ENCODE measurements at places on chromosomes 5 and 9.
A peak's percentile ranks its signal among the peaks of the same experiment; 100 is the strongest.

- DNase-seq: no peak
- no peaks in the 10 kb centered on the region for H3K4me1 ChIP-seq
- no peaks in the 10 kb centered on the region for H3K36me3 ChIP-seq
These were observed 444.7 kb downstream of the HINT1 start for GRCh38 chr5:130720355-130720754.

GRCh38 chr9:108720191-108720642 lies 135.6 kb downstream of the ACTL7B start:
- H3K4me3 ChIP-seq: no peak overlapping the region
- no peaks in the 10 kb centered on the region for H3K4me1 ChIP-seq
- DNase-seq: no peak
- H3K36me3 ChIP-seq: no peaks in the 10 kb centered on the region
- no peaks in the 10 kb centered on the region for H3K27me3 ChIP-seq
- H3K27ac ChIP-seq: no peak overlapping the region

DNA sequence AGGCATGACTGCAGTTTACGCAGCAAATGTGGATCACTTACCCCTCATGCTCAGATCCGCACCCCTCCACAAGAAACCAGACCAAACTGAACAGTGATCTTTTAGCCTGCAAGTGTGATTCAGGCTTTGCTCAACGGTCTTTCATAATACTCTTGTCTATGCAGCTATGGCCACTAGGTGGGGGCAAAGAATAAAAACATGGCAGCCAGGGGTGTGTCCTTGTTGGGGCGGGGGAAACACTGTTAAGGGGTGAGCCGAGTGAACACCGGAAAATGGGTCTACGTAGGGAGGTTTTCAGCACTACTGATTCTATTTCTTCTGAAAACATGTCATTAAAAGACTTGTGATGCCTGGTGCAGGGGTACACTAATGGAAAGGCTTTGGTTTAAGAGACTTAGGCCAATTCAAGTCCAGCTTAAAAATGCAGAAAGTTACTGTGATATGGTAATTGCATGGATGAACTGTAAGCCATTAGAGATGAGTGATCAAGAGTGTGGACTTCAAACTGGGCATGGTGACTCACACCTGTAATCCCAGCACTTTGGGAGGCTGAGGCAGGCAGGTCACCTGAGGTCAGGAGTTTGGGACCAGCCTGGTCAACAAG lies 49.9 kb upstream of the GPR151 start:
- no peak overlapping the region for H3K27ac ChIP-seq
- no peaks in the 10 kb centered on the region for H3K4me1 ChIP-seq
- DNase-seq: peak; percentile 29
- H3K27me3 ChIP-seq: no peaks in the 10 kb centered on the region

DNA sequence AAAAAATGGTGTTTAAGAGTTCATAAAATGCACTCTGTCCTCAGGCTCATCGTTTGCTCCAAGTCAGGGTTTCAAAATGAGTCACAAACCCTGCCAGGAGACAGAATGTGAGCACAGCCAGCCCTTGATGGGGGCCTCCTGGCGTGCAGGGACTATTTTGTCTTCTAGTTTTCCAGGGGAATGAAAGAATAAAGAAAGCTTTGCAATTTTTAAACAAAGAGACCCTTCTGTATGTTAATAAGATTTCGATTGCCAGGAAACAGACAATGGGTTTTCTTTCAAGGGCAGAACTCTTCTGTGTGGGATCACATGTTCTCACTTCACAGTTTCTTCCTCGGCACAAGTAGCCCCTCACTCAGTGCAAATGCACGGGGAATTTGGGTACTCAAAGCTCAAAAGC lies 121.4 kb upstream of the C6 start:
- no peak overlapping the region for H3K4me3 ChIP-seq
- H3K27ac ChIP-seq: no peak overlapping the region
- no peaks in the 10 kb centered on the region for H3K36me3 ChIP-seq
- H3K4me1 ChIP-seq: no peaks in the 10 kb centered on the region
- no peaks in the 10 kb centered on the region for H3K27me3 ChIP-seq

DNA sequence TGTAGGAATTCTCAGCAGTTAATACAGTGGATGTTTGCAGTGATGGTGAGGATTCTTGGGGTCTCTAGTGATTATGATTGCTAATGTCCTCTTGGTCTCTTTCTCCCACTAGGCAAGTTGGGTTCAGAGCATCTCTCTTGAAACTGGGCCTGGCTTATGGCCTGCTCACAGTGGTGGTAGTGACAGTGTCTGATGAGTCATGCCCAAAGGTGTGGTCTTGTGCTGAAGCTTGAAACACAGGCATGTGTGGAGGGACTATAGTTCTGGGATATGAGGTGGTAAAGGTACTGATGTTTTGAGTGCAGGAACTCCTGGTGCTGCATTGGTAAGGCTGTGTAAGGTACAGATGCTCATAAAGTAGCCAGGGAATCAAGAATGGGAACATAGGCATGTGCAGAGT lies 231.1 kb downstream of the FAM170A start:
- no peak overlapping the region for H3K27ac ChIP-seq
- no peaks in the 10 kb centered on the region for H3K36me3 ChIP-seq
- H3K4me1 ChIP-seq: no peaks in the 10 kb centered on the region
- no peaks in the 10 kb centered on the region for H3K27me3 ChIP-seq

DNA sequence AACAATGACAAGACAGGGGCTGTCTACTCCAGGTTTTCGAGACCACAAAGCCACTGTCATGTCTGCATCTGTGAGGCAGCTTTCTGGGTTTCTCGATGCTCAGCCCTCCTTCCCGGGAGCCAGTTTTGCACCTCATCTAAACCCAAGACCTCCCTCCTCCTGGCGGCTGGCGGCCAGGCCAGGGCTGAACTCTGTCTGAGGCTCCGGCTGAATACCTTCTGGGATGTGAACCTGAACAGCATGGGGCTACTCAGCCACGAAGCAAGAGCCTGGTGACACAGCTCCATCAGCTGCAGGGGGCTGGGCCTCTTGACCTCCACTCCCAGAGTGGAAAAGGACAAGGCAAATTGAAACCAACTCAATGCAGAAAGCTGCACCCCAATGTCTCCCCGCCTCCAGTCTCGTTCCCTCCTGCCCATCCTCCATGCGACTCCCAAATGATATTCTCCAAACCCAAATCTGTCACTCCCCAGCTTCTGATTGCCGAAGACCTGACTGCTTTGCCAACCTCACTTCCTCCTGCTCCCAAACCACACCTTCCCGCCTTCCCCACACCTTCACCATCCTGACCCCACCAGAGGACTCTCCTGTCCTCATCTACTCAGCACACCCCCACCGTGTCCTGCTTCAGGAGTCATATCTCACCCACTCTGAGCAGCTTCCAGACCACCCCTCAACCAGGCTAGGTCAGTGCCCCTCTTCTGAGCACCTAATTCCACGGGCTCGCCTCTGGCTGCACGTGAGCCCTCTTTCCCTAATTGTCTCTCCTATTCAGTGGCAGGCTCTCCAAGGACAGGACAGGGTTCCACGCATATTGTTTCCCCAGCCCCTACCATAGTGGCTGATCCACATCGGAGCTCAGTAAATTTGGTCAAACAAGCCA lies 4.5 kb downstream of the ANKS6 start:
- no peak overlapping the region for H3K4me3 ChIP-seq
- H3K36me3 ChIP-seq: no peaks in the 10 kb centered on the region
- H3K4me1 ChIP-seq: peaks cover 16% of the 10 kb centered on the region
- H3K27ac ChIP-seq: no peak overlapping the region

GRCh38 chr5:160434022-160434531 lies 12.4 kb downstream of the PTTG1 start:
- DNase-seq: no peak
- no peaks in the 10 kb centered on the region for H3K27me3 ChIP-seq
- H3K27ac ChIP-seq: no peak overlapping the region
- H3K4me1 ChIP-seq: peaks cover 10% of the 10 kb centered on the region
- H3K36me3 ChIP-seq: no peaks in the 10 kb centered on the region

DNA sequence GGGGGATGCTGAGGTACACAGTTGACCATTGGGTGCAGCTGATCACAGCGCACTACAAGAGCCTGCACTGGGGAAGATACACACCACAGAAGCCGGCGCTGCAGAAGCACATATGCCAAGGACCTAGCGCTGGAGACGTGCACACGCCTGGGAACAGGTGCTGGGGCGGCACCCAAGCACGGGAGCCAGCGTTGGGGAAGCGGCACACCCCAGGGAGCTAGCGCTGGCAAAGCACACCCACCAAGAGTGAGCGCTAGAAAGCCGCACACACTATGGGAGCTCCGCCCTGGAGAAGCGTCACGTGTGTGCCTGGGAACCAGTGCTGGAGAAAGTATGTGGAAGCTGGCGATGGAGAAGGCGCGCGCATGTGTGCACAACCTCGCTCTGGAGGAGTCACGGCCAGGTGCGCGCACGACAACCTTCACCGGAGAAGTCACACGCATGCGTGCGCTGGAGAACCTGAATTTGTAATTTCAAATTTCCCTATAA lies 4.5 kb downstream of the FANCC start:
- no peak overlapping the region for H3K4me3 ChIP-seq
- no peaks in the 10 kb centered on the region for H3K27me3 ChIP-seq
- H3K27ac ChIP-seq: no peak overlapping the region
- no peaks in the 10 kb centered on the region for H3K36me3 ChIP-seq
- no peak for DNase-seq
- H3K4me1 ChIP-seq: no peaks in the 10 kb centered on the region

GRCh38 chr9:5629312-5630080 lies 589 bp downstream of the RIC1 start:
- H3K27me3 ChIP-seq: no peaks in the 10 kb centered on the region
- H3K4me1 ChIP-seq: peaks cover 27% of the 10 kb centered on the region
- peak overlapping the region; percentile 99 for H3K4me3 ChIP-seq
- no peaks in the 10 kb centered on the region for H3K36me3 ChIP-seq

- no peak overlapping the region for H3K27ac ChIP-seq
- no peaks in the 10 kb centered on the region for H3K27me3 ChIP-seq
- no peaks in the 10 kb centered on the region for H3K36me3 ChIP-seq
- peaks cover 5% of the 10 kb centered on the region for H3K4me1 ChIP-seq
These were observed 40.2 kb downstream of the TRIO start for GRCh38 chr5:14183187-14183939.

DNA sequence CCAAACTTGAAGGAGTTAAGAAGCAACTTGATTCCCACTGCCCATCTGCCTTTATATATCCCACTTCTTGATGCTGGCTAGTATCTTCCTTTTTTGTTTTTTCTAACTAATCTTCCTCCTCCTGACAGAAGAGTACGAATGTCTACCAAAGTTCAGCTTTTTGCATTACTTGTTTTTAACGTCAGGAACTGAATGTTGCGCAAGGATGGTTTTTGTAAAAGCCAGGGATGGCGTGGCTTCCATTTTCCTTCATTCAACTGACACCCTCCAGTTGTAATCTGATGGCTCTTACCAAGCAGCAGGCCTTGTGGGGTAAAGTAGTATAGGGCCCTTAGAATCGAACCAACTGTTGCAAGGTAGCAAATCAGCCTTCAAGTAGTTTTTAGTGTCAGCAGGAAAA lies 70.8 kb upstream of the GPR151 start:
- no peaks in the 10 kb centered on the region for H3K4me1 ChIP-seq
- peaks cover 17% of the 10 kb centered on the region for H3K36me3 ChIP-seq
- no peaks in the 10 kb centered on the region for H3K27me3 ChIP-seq
- DNase-seq: no peak
- H3K4me3 ChIP-seq: no peak overlapping the region

DNA sequence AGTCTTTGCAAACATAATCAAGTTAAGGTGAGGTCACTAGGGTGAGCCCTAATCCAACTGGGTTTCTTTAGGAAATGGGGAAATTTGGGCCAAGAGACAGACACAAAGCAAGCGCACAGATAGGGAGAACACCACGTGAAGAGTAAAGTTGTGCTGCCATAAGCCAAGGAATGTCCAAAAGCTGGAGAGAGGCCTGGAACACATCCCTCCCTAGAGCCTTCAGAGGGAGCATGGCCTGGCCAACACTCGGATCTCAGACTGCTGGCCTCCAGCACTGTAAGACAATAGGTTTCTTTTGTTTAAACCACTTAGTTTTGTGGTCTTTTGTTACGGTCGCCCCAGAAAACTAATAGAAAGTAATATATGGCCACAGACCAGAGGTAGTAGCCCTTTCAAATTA lies 8.1 kb upstream of the ROR2 start:
- no peaks in the 10 kb centered on the region for H3K36me3 ChIP-seq
- no peaks in the 10 kb centered on the region for H3K27me3 ChIP-seq
- H3K27ac ChIP-seq: no peak overlapping the region

- no peak overlapping the region for H3K4me3 ChIP-seq
- H3K4me1 ChIP-seq: no peaks in the 10 kb centered on the region
- no peaks in the 10 kb centered on the region for H3K27me3 ChIP-seq
- no peaks in the 10 kb centered on the region for H3K36me3 ChIP-seq
These were observed 91.4 kb downstream of the ADAMTS16 start for GRCh38 chr5:5231576-5231975.

DNA sequence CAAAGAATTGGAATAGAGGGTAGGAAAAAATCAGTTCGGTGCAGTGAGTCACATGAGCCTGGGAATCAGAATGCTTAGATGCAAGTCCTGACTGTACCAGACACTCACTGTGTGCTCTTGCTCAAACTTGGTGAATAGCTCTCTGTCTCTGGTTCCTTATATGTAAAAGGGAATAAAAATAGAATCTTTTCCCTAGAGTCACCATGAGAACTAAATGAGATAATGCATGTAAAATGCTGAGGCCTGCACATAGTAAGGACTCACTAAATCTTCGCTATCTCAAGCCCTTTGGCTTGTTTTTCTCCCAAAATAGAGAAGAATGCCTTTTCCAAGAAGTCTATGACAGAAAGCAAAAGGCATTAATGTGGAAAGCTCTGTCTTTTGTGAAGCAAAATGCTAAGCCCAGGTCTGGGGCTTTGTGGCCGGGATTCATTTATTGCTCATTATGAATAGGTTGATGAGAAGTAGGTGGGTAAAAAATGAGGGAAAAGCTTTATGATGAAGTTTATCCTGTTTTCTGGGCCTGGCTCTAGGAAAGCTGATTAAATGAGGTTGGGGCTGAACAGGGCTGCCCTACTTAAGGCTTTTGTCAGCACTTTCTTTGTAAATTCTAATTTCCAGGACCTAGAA lies 483.3 kb downstream of the DMAC1 start:
- no peak for DNase-seq
- no peak overlapping the region for H3K4me3 ChIP-seq
- H3K4me1 ChIP-seq: no peaks in the 10 kb centered on the region
- H3K36me3 ChIP-seq: no peaks in the 10 kb centered on the region

DNA sequence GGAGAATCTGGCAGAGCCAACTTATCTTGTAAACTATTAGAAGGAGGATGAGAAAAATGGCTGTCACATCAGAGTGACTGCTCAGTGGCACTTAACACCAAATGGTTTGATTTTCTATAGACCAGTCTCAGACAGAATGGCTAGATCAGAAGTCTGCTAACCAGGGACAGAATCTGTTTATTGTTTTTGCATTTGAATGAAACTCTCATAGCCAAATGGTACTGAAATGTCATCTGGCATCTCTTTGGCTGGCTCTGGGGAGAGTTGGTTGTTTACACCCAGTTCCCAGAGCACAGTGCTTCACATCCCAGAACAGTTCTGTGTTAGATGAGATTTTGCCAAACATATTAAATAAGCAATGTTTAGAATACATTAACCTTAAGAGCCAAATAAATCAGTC lies 106.6 kb upstream of the HMHB1 start:
- H3K36me3 ChIP-seq: no peaks in the 10 kb centered on the region
- H3K4me1 ChIP-seq: no peaks in the 10 kb centered on the region
- no peaks in the 10 kb centered on the region for H3K27me3 ChIP-seq
- no peak for DNase-seq
- H3K4me3 ChIP-seq: no peak overlapping the region
- H3K27ac ChIP-seq: no peak overlapping the region

- no peaks in the 10 kb centered on the region for H3K36me3 ChIP-seq
- H3K4me1 ChIP-seq: no peaks in the 10 kb centered on the region
- no peaks in the 10 kb centered on the region for H3K27me3 ChIP-seq
These were observed 67.5 kb upstream of the RAPGEF1 start for GRCh38 chr9:131807144-131807983.

GRCh38 chr5:93385655-93386054 lies 195.4 kb downstream of the NR2F1-AS1 start:
- DNase-seq: no peak
- H3K27me3 ChIP-seq: no peaks in the 10 kb centered on the region
- H3K27ac ChIP-seq: no peak overlapping the region
- no peak overlapping the region for H3K4me3 ChIP-seq
- H3K4me1 ChIP-seq: no peaks in the 10 kb centered on the region

All from natural killer cell (primary cell).